AG20443 (cell line): ENCODE measurements at places on chromosomes 13 and 19.

DNA sequence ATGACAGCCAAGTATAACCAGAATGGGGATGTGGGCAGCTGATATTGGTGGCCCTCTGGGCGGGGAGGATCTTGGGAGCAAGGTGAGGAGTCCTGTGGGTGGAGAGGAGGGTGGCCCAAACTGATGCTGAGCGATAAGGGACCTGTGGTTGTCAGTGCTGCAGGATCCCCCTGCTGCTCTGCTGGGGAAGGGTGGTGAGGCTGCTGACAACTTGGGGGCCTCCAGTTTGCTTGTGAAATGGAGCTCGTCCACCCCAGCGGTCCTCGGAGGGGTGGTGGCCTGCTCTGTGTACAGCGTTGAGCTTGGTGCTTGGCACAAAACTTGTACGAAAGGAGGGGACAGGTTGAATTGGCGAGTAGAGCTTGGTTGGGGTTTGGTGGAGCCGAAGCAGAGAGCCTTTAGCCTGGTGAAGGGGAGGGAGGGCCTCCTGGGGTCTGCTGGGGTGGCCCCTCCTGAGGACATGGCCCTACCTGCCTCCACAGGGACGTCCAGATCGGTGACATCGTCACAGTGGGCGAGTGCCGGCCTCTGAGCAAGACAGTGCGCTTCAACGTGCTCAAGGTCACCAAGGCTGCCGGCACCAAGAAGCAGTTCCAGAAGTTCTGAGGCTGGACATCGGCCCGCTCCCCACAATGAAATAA lies 2.9 kb downstream of the RPS11 start:
- DNase-seq, result no peak

GRCh38 chr13:96710166-96710862 lies 284.0 kb downstream of the OXGR1 start:
- DNase-seq, result no peak

DNA sequence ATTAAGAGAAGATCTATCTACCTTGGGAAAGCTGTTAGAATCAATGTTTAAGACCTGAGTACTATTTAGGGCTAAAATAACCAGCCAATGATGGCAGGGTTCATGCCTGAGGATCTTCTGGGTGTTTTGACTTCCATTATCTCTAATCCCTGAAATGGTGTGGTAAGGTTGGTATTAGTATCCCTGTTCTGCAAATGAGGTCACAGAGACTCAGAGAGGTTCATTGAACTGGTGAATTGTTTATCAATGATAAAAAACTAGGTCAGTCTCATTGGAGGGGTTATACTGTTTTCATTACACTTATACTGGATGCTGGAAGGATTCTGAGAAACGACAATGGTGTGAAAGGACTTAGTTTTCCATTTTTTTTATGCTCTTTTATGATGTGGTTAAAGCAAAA lies 264.8 kb downstream of the KLF5 start:
- DNase-seq, result no peak

- DNase-seq, result no peak
These were observed 14.9 kb downstream of the ZIC5 start for GRCh38 chr13:99956473-99957349.

DNA sequence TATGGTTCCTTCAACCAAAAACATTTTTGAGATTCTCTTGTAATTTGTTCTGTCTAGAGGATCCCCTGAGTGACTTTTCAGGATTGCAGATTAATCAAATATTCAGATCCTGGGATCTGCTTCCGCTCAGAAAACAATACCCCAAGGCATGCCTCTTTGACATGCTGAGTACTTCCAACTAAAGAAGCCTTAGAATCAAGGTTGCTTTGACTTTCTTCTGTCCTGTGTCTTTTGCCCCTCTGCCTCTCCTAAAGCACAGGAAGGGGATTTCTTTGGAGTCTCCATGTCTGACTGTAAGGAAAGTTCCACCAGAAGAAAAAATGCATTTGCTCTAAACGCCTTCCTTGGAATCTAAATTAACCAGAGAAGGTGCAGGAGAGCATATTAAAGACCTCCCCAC lies 431.5 kb downstream of the FGF14 start:
- no peak for DNase-seq

GRCh38 chr19:16025108-16026101 lies 50.9 kb upstream of the TPM4 start:
- DNase-seq, result peak; percentile 96

DNA sequence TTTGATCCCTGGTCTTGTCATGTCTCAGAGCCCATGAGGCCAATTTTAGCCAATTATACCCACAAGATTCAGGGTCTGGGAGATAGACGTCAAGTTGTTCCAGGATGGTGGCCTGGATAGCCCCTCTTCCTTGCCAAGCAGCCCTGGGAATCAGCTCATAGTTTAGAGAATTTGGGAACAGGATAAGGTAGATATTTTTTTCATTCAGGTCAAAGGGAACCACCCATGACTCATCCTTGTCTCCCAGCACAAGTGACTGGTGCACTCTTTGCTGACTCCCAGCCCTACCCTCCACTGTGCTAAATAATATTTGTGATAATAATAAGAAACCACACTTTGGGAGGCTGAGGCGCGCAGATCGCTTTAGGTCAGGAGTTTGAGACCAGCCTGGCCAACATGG lies 17.1 kb upstream of the S1PR4 start:
- DNase-seq, result peak; percentile 32

- DNase-seq, result no peak
These were observed 197.2 kb downstream of the RAP2A start for GRCh38 chr13:97631158-97631557.

GRCh38 chr13:66210677-66211076 lies 1019.5 kb downstream of the PCDH9 start:
- DNase-seq, result peak; percentile 23

DNA sequence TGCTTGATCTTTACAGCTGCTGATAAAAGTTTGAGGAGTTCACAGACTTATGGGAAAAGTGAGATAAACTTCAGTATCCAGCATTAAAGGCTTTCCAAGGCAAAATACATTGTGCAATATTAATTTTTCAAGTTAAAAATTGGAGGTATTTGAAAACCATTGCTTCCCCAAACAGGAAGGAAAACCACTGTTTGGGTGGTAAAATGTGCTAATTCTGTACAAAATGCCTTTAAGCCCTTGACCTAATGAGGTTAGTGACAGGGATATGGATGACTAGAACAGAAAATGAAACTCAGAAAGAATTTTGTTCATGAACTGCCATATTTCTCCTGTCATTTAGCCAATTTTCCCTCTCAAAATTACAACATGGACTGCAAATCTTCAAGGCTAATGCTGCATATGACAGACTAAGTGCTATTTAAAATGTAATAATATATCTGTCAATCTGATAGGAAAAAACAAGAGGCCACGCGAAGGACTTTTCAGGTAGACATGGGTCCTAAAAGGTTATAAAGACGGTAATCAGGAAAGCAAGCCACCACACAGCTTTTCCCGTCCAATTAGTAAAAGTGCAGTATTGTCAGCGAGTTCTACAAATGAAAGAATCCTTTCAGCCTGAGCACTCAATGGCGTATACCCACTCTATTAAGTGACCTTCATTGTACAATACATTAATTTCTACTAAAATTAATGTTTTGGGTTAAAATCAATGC lies 212.8 kb downstream of the ENOX1 start:
- no peak for DNase-seq

- DNase-seq, result no peak
These were observed 95.0 kb downstream of the RNF17 start for GRCh38 chr13:24858953-24859352.

- peak; percentile 22 for DNase-seq
These were observed 57.8 kb upstream of the C13orf46 start for GRCh38 chr13:114031631-114032030.

DNA sequence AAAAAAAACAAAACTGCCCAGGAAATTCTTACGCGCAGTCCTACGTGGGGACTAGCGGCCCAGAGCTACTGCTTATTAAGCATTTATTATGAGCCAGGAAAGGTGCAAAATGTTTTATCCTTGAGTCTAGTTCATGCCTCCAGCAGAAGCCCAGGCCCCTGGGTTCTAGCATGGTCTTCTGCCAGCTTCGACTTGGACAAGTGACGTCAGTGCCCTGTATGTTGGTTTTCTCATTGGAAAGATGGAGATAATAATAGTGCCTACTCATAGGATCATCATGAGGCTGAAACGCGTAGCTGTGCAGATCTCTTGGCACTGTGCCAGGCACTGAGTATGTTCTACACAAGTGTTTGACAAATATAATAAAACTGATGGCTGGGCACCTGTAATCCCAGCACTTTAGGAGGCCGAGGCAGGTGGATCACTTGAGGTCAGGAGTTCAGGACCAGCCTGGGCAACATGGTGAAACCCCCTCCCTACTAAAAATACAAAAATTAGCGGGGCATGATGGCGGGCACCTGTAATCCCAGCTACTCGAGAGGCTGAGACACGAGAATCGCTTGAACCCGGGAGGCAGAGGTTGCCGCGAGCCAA lies 12.4 kb upstream of the SULT2B1 start:
- DNase-seq, result no peak

- no peak for DNase-seq
These were observed 260.4 kb upstream of the MIR17HG start for GRCh38 chr13:91086936-91087716.

DNA sequence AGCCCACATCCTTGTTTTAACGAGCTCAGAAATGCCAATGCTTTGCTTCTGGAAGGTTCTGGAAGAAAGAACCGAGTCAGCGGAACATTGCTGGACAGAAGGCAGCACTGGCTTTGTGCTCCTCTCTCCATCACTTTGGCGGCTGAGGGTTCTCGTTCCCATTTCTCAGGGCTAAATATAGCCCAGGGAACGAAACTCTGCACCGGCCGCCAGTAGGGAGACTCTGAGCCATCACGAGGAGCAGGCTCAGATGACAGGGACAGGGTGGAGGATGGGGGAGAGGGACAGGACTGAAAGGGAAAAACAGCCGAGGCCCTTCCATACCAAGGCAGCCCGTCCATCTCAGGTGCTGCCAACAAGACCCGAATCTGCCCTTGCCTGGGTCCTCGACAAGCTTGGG lies 166.4 kb downstream of the CACNA1A start:
- no peak for DNase-seq

- peak; percentile 17 for DNase-seq
These were observed 21.6 kb upstream of the FNDC3A start for GRCh38 chr13:48954081-48954480.

- peak; percentile 68 for DNase-seq
These were observed 3.2 kb downstream of the ARHGAP35 start for GRCh38 chr19:46863818-46864629.

- no peak for DNase-seq
These were observed 12.3 kb downstream of the PCDH9 start for GRCh38 chr13:67217880-67218279.

GRCh38 chr13:33096886-33097605 lies 80.8 kb downstream of the KL start:
- no peak for DNase-seq

- DNase-seq, result no peak
These were observed 451.5 kb upstream of the SLC10A2 start for GRCh38 chr13:103517768-103518102.

- peak; percentile 3 for DNase-seq
These were observed 18.4 kb downstream of the TEX29 start for GRCh38 chr13:111338841-111339240.

DNA sequence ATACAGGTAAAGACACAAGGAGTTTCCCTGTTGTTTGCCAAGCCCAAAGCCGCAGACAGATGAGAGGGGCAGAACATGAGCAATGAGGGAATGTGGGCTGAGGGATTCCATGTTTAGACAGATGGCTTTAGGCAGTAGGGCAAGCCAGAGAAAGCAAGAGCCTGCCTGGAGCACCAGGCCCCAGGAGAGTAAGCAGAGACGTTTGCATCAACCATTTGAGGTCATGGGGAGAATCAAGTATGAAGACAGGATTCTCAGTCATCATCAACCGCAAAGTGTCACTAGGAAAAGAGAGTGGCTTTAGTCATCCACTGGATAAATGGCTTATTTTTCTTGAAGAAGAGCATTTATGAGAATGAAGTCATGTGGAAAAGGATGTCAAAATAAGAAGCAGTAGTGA lies 184.7 kb downstream of the COG6 start:
- DNase-seq, result no peak

GRCh38 chr13:112434032-112434431 lies 57.9 kb downstream of the SPACA7 start:
- no peak for DNase-seq

GRCh38 chr19:30649934-30650614 lies 277.9 kb downstream of the ZNF536 start:
- peak; percentile 74 for DNase-seq

GRCh38 chr13:30705680-30706079 lies 29.7 kb upstream of the ALOX5AP start:
- DNase-seq, result no peak

DNA sequence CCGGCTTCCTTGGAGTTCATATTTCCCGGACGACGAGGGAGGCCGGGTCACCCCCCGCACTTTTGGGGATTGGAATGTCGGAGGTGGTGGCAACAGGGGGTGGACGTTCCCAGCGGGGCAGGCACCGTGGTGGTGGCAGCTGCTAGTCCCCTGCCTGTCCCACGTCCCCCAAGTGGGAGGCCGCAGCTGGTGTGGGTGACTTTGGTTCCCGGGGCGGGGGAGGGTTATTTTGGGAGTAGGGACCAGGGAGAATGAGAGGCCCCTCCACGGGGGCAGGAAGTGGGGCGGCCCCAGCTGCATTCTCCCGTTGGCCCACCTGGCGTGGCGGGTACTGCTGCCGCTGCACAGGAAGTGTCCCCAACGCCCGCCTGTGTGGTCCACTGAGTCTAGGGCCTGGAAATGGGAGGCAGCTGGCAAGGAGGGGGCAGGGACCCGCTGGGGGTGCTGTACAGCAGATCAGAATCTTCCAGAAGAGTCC lies 11.1 kb upstream of the PLIN3 start:
- no peak for DNase-seq

DNA sequence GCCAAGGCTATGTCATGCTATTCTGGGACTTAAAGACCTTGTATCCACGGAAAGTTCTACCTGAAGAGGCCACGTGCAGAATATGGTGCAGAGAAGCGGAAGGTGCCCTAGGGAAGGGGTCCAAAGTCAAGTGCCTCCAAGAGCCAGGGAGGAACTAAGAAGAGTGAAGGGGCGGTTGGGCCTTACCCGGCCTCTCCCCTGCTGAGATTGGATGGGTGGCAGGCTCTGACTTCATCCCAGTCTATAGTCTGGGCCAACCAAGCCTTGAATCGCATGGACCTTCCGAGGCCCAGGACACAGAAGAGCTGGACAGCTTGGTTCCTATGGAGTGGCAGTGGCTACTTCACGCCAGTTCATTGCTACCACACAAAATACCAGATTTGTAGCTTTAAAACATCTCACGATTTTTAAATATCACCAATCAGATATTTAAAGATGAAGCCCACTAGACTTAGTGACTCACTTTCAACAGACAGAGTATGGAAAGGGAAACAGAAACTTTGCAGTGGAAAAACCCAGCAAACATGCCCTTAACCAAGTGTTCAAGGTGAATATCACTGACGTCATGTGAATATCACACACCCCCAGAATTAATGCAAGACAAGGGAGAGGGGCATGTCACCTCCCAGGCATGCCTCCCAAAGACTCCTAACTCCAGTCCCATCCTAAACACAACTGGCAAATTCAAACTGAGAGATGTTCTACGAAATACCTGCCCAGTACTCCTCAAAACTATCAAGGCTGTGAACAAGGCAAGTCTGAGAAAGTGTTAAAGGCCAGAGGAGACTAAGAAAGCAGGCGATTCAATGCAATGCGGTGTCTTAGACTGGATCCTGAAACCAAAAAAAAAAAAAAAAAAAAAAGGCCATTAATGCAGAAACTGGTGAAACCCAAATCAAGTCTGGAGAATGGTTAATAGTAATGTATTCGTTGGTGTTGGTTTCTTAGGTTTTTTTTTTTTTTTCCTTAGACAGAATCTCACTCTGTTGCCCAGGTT lies 10.2 kb downstream of the C19orf12 start:
- no peak for DNase-seq
